Hypothalamus (tissue), 51 donors: ENCODE measurements at places on chromosomes 5 and 9.

DNA sequence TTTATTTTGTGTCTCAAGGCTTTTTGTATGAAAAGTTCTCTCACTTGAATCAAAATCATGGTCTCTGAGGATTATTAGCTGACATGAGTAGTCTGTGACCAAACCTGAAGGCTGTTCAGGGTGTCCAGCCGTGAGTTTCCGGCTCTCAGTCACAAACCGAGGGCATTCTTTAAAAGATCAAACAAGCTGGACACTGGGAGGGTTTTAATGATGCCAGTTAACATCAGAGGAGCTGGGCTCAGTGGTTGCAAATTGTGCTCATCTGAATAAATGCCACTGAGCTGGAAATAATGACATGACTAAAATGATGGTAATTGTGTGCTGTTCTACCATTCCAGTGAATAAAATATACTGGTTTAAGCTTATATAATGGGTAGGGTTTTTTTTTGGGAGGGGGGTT is 153.1 kb downstream of the FOCAD start:
- no peak for DNase-seq

GRCh38 chr5:52844885-52845284 is 57.2 kb downstream of the ITGA1 start:
- DNase-seq: no peak

- DNase-seq: no peak
Measured at GRCh38 chr5:174383210-174384167, 338.0 kb downstream of the NSG2 start.

GRCh38 chr5:65938256-65938655 is 11.9 kb downstream of the ERBIN start:
- no peak for DNase-seq

DNA sequence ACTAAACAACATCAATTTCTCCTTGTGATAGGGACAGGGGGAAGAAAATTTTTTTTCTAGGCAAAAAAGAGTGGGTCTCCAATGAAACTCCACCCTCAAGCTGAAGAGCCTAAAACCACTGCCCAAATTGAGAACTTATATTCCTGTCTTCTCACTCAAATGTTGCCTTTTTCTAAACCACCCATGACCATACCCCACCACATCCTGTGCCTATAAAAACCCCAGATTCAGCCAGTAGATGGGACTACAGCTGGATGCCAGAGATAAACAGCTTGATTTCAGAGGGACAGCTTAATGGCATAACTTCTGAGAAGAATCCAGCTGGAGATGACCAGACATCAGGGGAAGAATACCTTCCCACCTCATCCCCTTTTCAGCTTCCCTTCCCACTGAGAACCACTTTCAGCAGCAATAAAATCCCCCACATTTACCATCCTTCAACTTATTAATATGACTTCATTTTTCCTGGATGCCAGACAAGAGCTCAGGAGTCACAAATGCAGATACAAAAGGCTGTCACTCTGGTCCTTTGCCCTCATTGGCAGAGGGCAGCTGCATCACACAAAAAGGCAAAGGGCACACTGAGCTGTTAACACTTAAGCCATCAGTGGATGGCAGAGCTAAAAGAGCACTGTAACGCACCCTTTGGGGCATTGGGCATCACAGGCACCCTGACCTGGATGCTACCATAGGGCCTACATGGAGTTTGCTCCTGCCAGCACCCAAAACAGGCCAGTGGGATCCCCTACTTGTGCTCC is 972.5 kb upstream of the CTNND2 start:
- no peak for DNase-seq

DNA sequence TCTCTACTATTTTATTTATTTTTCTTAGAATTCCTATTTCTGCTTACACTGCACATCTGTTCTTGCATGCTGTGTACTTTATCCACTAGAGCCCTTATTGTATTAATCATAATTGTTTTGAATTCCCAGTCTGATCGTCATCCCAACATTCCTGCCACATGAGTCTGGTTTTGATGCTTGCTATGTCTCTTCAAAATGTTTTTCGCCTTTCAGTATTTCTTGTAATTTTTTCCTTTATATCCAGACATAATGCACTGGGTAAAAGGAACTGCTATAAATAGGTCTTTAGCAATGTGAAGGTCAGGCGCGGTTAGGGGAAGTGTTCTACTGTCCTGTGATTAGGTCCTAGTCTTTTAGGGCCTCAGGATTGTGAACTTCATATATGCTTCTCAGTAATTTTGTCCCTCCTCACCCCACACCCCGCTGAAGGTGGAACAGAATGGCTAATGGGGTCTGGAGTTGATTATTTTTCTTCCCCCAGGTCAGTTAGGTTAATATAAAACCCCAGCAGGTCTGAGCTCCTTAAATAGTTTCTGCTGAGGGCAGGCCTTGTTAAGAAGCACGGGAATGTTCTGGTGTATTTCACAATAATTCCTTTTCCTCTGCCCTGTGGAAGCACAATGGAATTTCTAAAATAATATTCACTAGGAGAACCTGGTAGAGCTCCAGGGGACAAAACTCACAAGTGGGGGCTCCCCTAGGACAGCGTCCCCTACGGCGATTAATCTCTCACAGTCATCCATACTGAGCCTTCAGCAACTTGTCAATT is 146.6 kb upstream of the TUT7 start:
- DNase-seq: no peak

- DNase-seq: no peak
Measured at GRCh38 chr9:110897943-110898342, 140.3 kb downstream of the LPAR1 start.

DNA sequence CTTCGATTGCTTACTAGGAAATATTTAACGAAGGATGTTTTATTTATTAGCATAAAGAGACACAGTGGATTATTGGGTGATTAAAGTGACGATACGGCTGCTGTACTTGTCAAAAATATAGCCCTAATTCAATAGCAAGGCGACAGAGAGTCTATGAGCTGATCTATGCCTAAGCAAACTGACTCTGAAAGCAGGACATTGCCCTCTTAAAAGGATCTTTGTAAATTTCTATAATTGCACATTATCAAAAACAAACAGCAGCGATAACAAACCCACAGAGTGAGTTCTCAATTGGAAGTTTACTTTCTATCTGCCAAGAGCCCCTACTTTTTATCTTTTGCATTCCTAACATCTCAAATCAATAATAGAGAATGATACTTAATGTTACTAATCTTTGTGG is 31.4 kb downstream of the TLX3 start:
- DNase-seq: no peak

GRCh38 chr5:157535042-157535865 is 40.3 kb downstream of the ADAM19 start:
- DNase-seq: no peak

GRCh38 chr5:129459777-129460671 is at the start of gene ADAMTS19:
Gene ADAMTS19, plus strand, starts transcription at chr5:129460298. Its CDS starts 94 bp downstream, at chr5:129460392.
- DNase-seq: peak; percentile 6

DNA sequence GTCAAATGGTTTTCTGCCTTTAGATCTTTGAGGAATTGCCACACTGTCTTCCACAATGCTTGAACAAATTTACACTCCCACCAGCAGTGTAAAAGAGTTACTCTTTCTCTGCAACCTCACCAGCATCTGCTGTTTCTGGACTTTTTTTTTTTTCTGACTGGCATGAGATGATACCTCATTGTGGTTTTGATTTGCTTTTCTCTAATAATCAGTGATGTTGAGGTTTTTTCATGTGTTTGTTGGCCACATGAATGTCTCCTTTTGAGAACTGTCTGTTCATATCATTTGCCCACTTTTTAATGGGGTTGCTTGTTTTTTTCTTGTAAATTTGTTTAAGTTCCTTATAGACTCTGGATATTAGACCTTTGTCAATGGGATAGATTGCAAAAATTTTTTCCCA is 129.2 kb upstream of the PTGER4 start:
- DNase-seq: no peak

DNA sequence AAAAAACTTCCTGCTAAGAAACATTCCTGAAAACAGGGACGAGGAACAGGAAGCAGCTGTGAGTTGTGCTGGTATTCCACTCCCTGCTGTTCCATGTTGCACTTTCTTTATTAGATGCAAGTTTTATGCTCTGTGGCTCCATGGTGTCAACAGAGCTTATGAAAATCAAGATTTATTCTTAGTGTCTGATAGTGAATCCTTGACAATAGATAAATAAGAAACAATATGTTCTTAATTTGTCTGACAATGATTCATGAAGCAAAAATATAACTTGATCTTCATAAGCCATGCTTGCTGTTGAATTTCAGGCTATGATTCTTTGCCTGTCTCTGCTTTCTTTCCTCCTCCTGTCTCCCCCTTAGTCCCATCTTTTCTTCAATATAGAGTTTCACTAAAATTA is 119.6 kb downstream of the DROSHA start:
- DNase-seq: no peak

GRCh38 chr9:73775757-73776156 is 624.1 kb downstream of the ANXA1 start:
- DNase-seq: no peak

DNA sequence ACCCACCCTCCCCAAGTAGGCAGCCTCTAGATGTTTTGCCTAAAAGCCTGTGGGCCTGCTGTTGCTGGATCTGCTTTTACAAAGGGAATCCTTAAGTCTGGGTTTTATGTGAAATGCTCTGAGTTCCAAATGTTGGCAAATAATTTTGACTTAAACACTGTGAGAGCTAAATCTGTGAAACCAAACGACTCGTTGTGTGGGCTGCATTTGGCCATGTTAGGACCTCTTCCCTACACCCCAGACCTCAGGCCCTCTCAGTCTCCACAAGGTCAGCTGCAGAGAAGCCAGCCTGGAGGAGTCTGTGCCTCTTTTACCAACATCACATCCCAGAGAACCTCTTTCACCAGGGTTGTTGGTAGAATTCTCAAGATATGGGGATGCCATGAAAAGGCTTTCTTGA is 9.4 kb downstream of the LCP2 start:
- DNase-seq: no peak

GRCh38 chr5:25849270-25849669 is 1189.1 kb downstream of the CDH9 start:
- no peak for DNase-seq

DNA sequence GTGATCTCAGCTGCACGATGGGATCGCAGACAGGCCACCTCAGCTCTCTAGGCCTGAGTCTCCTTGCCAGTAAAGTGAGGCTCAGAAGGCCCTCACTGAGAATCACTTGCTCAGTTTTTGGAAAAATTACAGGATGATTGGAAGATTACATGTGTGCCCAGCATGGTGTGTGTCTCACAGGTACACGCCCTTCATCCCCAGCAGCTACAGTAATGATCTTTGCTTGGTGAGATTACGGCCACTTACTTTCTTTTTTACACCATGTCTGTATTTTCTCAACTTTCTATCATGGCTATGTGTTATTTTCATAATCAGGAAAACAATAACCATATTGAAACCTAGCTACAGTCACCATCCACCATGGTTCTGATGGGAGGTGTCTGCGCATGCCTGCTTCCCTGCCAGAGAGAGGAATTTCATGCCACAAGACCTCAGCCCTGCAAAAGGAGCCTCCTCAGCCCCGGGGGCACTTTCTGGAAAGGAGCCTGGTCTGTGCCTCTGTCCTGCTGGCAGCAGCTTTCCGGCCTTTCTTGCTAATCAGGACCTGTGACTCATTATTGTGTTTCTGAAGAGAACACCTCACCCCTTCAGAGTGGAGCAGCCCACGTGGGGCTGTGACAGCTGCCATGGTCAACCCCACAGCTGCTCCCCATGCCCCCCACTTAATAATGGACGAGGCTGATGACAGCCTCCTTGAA is 64.2 kb upstream of the OLFM1 start:
- DNase-seq: no peak

DNA sequence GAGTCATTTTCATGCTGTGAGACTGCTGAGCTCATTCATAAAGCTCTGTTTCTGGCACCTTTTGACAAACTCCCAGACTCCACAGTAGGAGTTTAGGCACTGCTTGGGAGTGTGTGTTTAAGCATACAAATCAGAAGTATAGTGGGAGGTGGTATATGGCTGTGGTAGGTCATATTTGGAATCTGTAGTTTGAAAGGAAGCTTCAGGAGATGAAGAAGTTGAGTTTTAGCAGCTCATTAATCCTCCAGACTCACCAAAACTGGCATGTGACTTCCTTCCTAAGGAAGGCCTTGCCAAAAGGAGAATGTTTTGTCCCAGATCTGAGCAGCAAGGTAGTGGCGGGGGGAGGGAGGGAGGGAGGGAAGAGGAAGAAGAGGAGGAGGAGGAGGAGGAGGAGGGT is 52.8 kb downstream of the SAXO1 start:
- no peak for DNase-seq

- no peak for DNase-seq
Measured at GRCh38 chr9:125749951-125750626, 2.9 kb downstream of the PBX3 start.

DNA sequence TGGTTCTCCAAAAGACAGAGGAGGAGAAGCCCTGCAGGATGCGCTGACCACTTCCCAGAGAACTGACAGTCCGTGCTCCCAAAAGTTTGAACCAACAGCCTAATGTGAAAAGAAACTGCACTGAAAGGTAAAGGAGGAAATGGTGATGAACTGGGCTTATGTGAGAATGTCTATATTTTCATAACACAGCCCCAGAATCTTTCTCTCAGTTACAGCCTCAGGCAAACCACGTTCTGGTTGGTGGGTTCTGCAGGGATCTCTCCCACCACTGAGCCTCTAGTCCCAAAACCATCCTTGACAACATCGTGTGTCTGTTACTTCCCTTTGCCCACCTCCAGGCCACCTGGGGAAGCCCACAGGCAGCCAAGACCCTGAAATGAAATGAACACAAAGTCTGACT is 23.9 kb downstream of the SPARC start:
- no peak for DNase-seq

GRCh38 chr5:172872997-172873491 is 39.0 kb downstream of the ERGIC1 start:
- no peak for DNase-seq

GRCh38 chr9:109193974-109194556 is 27.0 kb upstream of the FRRS1L start:
- no peak for DNase-seq

- DNase-seq: no peak
Measured at GRCh38 chr5:56309262-56309826, 76.2 kb upstream of the ANKRD55 start.

DNA sequence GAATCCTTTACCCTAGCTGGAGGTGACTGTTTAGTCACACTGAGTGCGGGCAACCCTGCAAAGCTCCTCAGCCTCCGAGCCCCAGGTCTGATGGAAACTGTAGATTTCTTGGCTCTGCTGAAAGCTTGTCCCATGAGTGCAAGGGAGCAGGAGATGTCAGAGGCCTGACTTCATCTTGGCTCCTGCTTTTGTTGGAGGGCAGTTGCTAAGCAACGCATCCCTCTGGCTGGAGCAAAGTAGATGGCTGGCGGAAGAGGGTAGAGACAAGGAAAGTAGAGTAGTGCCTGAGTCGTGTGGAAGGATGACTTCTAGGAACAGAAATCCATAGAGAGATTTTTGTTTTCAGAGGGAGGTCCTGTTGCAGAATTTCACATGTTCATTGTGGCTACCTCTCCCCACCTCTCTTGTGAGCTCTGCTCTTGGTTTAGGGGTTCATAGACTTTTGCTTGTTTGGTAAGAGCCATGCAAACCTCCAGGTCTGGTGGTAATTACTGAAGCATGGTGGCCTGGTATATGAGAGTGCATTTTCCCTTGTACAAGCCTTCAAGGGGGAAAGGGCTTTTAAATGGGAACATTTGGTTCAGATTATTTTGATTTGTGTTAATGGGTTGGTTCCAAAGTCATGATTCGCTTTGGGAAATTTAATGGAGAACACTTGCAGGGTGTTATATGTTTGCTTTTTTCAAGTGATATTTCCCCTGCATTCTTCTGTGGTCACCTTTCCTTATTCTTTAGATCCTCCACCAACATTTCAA is 71.5 kb downstream of the ARHGAP26 start:
- no peak for DNase-seq
